ENCODE measurements at places on chromosomes 1 and 21.

GRCh38 chr1:230031131-230031530 lies 35.9 kb upstream of the GALNT2 start:
- no peak for DNase-seq

GRCh38 chr1:17731460-17731859 lies 23.7 kb upstream of the ACTL8 start:
- no peak for DNase-seq

DNA sequence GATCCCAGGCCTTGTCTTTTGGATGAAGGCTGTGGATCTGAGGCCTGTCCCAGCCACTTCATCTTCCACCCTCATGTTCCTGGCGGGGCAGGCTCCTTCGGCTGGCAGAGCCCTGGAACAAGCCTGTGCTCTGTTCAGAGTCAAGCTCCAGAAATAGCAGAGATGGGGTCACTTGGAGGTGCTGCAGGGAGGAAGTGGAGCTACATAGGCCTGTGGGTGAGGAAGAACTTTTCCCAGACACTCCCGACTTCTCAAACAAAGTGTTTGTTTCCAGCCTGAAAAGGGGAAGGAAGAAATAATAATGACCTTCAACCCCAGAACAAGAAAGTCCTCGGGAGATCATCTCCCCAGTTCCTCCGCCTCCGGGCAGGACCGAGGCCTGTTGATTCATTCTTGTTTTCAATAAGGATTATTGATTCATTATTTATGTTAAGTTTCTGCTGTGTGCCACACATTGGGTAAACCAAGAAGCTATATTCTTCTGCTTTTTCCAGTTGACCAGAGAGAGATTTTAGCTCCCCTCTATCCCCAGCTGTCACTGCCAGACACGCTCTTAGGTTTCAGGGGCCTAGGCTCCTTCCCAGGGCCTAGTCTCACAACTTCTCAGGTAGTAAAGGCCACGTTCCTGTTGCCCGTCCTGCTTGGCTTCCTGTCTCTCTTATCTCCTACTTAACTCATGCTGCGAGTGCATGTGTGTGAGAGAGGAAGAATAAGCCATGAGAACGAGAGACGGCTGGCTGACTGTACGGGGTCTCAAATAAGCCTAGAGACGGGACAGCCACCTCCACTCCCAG lies 16.9 kb downstream of the IKBKE start:
- DNase-seq = no peak

- DNase-seq = no peak
Measured at GRCh38 chr1:115680730-115681111, 39.0 kb downstream of the VANGL1 start.

All from posterior cingulate gyrus (tissue), 11 donors.